Naive thymus-derived CD4-positive, alpha-beta T cell (primary cell): ENCODE measurements at places on chromosomes 5 and 9. TPM values are rescaled to one million over a fixed set of nuclear protein-coding genes. Genes with fewer than 3 reads are reported as not detected.
A peak's percentile ranks its signal among the peaks of the same experiment; 100 is the strongest.

TTF1 gene
- total RNA-seq: 24.3 and 26.0 TPM in 2 replicates

ITK gene
- 278 TPM for total RNA-seq

ADGRD2 gene
- total RNA-seq: not detected

AK3 gene
- total RNA-seq: 18.9 TPM

- no peak for DNase-seq
- H3K4me1 ChIP-seq: no peaks in the 10 kb centered on the region
- H3K27me3 ChIP-seq: no peaks in the 10 kb centered on the region
These were observed 16.1 kb upstream of the FKTN start for GRCh38 chr9:105541838-105542237.

- H3K27ac ChIP-seq: no peak overlapping the region
- DNase-seq: no peak
- H3K36me3 ChIP-seq: no peaks in the 10 kb centered on the region
These were observed 183.4 kb downstream of the DMRT2 start for GRCh38 chr9:1233568-1233967.

GRCh38 chr9:3828495-3828894 lies 302.7 kb upstream of the RFX3 start:
- no peaks in the 10 kb centered on the region for H3K36me3 ChIP-seq
- no peak overlapping the region for H3K4me3 ChIP-seq
- no peak for DNase-seq

DNA sequence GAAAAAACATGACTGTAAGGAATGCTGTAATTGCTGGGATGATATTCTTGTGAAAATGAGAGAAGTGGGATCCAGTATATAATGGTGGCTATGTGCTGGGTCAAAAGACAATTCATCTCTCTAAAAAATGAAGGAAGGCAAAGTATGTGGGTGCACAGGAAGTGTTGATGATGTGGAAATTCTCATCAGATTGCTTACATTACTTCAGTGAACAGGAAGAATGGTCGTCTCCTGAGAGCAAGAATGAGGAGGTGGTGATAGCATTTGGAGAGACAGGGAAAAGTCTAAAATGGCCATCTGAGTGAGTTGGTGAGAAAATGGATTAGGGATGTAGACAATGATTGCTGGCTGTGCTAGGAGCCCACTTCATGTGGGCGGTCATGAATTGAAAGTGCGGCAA lies 253.5 kb upstream of the NREP start:
- H3K27ac ChIP-seq: no peak overlapping the region
- no peaks in the 10 kb centered on the region for H3K27me3 ChIP-seq
- no peaks in the 10 kb centered on the region for H3K36me3 ChIP-seq
- H3K4me3 ChIP-seq: no peak overlapping the region
- DNase-seq: no peak

- DNase-seq: no peak
- no peak overlapping the region for H3K27ac ChIP-seq
- H3K36me3 ChIP-seq: no peaks in the 10 kb centered on the region
These were observed 210.2 kb upstream of the GAS1 start for GRCh38 chr9:87157366-87158031.

GRCh38 chr5:179253730-179254129 lies 91.5 kb downstream of the ADAMTS2 start:
- H3K27me3 ChIP-seq: no peaks in the 10 kb centered on the region
- no peak overlapping the region for H3K27ac ChIP-seq
- H3K4me3 ChIP-seq: no peak overlapping the region
- no peaks in the 10 kb centered on the region for H3K36me3 ChIP-seq
- H3K4me1 ChIP-seq: no peaks in the 10 kb centered on the region

DNA sequence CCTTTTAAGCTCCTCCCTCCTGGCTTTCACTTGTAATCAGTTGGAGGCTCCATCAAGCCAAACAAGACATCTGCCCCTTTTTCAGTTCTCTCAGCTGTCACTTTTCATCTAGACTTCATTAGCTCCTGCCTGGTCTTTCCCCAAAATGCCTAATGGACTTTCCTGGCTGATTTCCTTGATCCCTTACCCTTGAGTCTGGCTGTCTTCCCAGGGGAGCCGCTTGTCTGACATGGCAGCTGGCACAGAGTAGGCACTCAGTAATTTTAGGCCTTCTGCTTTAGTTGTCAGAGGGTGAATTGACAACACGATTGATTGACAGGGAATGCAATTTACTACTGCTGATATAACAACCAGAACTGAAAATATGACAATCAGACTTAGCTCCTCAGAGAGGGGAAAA lies 2.1 kb downstream of the C9orf153 start:
- no peaks in the 10 kb centered on the region for H3K27me3 ChIP-seq
- no peak overlapping the region for H3K4me3 ChIP-seq
- DNase-seq: no peak
- H3K4me1 ChIP-seq: no peaks in the 10 kb centered on the region
- no peak overlapping the region for H3K27ac ChIP-seq

DNA sequence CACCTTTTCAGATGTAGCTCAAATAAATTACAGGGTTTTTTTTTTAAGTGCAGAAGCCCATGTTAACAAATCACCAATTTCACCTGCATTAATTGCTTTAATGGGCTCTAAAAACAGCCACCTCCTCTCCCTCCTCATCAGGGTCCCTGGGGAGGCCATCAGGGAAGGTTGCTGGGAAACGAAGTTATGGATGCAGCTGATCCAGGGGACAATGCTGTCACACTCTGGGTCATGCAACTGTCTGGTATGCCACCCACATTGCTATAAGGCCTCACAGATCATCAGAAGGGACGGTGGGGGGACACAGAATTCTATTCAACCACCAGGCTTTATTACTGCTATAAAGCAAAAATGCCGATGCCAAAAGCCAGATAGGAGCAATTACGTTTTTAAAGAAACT lies 9.3 kb downstream of the WHRN start:
- no peaks in the 10 kb centered on the region for H3K27me3 ChIP-seq
- H3K4me3 ChIP-seq: no peak overlapping the region
- no peak for DNase-seq
- H3K4me1 ChIP-seq: peaks cover 11% of the 10 kb centered on the region
- no peaks in the 10 kb centered on the region for H3K36me3 ChIP-seq

GRCh38 chr5:138212828-138213160 lies 329 bp downstream of the CDC23 start:
- no peak for DNase-seq
- H3K27ac ChIP-seq: peak overlapping the region; percentile 91
- peaks cover 8% of the 10 kb centered on the region for H3K4me1 ChIP-seq
- H3K27me3 ChIP-seq: no peaks in the 10 kb centered on the region

DNA sequence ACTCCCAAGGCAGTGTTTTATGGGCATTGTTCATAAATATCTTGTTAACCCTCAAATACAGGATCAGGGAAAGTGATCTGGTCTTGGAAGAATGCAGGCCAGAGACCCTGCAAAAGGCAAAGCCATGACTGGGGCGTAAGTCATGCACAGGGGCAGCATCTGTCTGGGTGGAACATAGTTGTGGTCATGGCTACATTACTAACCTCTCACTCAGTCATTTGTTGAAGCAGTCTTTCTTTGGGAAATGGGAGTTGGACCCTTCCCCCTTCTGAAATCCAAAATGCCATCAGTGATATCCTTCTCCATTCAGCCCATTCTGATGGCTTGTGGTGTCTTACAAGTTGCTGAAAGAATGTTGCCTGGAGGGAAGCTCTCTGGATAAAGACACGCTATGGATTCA lies 68.1 kb downstream of the GDNF start:
- H3K36me3 ChIP-seq: no peaks in the 10 kb centered on the region
- H3K4me1 ChIP-seq: no peaks in the 10 kb centered on the region
- no peak for DNase-seq
- no peak overlapping the region for H3K4me3 ChIP-seq
- no peak overlapping the region for H3K27ac ChIP-seq

DNA sequence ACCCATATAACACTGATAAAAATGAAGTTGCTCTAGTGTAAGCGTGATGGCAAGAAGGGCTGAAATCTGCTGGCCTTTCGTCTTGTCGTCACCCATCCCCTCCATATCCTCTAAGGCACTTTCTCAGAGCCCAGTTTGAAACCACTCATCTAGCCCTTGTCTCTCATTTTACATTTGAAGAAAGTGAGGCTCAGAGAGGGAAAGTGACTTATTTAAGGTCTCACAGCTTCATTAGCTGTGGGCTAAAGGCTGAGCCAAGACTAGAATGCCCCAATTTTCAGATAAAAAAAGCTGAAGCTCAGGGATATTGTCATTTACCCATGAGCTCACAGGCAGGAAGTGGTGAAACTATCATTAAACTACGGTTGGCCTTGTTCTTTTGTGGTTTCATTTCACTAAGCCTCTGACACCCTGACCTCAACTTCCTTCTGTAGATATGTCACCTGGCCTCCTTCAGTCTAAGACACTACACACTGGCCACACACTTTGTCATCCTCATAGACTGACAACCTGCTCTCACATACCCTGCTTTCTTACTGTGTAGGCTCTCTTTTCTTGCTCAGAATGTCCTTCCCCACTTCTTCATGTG lies 176.7 kb upstream of the DMAC1 start:
- H3K27ac ChIP-seq: peak overlapping the region; percentile 14
- H3K36me3 ChIP-seq: no peaks in the 10 kb centered on the region
- no peak overlapping the region for H3K4me3 ChIP-seq
- H3K4me1 ChIP-seq: peaks cover 60% of the 10 kb centered on the region
- peak; percentile 84 for DNase-seq
- H3K27me3 ChIP-seq: no peaks in the 10 kb centered on the region

- DNase-seq: no peak
- no peaks in the 10 kb centered on the region for H3K27me3 ChIP-seq
- no peak overlapping the region for H3K4me3 ChIP-seq
- no peaks in the 10 kb centered on the region for H3K36me3 ChIP-seq
- no peaks in the 10 kb centered on the region for H3K4me1 ChIP-seq
These were observed 94.9 kb upstream of the COL5A1 start for GRCh38 chr9:134546746-134547145.

- no peaks in the 10 kb centered on the region for H3K4me1 ChIP-seq
- no peaks in the 10 kb centered on the region for H3K27me3 ChIP-seq
- H3K27ac ChIP-seq: no peak overlapping the region
- DNase-seq: no peak
- peaks cover 67% of the 10 kb centered on the region for H3K36me3 ChIP-seq
These were observed 26.9 kb upstream of the LNPEP start for GRCh38 chr5:96909003-96909402.

DNA sequence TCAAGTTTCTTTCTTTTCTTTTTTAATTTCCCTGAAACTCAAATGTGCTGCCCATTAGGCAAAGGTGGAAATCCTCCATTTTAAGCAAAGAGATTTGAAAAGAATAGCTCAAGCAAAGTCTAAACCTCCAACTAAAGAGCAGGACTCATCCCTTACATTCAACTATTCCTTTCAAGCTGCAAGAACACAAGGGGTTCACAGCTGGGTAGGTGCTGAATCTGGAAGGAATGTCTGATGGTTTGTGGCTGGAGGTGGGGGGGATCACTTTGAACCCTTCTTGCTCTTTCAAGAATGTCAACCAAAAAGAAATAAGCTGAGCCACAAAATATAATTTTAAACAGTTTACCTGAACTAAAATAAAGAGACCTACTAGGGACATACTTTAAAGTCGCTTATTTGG lies 375.7 kb upstream of the CDH10 start:
- H3K27me3 ChIP-seq: no peaks in the 10 kb centered on the region
- no peak overlapping the region for H3K27ac ChIP-seq
- DNase-seq: no peak

DNA sequence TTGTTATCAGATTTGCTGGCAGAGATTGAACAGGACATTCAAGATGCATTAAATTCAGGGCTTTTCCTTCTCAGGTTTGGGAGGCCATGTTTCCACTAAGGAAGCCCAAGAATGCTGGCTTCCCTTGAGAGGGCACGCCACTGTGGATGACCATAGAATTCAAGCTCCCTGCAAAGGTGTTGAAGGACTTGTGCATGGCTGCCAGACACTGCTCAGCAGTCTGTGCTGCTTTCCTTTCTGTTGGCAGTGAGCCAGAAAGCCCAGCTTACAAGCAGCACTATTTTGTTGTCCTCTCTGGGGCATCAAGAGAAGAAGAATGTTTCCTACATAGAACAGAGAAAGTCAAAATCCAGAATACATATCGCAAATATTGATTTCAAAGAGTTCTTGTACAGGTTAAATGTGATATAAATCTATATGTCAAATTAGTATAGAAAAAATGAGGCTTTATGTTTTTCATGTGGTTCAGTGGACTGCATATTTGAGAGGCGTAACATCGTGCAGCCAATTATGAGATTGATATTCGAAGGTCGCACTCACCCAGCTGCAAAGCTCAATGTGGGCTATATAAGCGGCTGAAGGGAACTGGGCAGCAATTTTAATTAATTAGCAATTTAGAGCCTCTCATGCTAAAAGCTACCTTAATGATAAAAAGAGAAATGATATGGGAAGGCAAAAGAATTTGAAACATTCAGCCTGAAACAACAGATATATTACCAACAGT lies 103.1 kb upstream of the ISL1 start:
- no peaks in the 10 kb centered on the region for H3K27me3 ChIP-seq
- no peaks in the 10 kb centered on the region for H3K36me3 ChIP-seq
- no peak overlapping the region for H3K4me3 ChIP-seq

DNA sequence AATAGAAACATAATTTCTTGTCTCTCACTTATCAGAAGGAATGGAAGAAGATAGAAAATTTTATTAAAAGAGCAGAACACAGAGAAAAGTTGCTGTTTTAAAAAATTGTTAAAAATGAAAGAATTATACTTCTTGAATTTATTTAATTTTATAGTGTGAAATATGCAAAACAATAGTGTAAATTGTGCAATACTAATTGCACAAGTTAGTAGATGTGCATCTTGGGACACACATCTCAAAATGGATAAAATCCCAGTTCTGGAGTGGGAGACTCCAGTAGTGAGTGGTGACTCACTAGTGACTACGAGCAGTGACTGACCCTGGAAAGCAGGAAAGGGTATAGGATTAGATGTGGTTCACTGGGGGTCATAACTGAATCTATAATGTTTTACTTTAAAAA lies 223.2 kb downstream of the MSX2 start:
- no peak for DNase-seq
- no peaks in the 10 kb centered on the region for H3K4me1 ChIP-seq
- H3K27me3 ChIP-seq: no peaks in the 10 kb centered on the region
- no peak overlapping the region for H3K4me3 ChIP-seq
- H3K36me3 ChIP-seq: no peaks in the 10 kb centered on the region
- no peak overlapping the region for H3K27ac ChIP-seq

DNA sequence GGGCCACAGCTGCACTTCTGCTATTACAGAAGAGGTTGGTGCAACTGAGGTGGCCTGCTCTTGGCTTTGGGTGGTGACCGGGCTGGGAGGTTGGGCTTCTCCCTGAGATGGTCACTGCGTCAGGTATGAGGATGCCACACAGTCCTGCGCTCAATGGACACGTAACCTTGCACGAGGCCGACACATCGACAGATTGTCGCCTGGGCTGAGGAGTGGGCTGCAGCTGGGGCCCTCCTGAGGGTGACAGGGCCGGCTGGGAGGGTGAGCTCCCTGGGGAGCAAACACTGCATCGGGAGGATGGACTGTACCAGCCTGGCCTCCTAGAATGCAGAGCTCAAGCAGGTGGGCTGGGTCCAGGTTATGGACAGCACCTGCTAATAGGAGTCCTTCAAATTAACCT lies 261.1 kb upstream of the ADAMTS16 start:
- DNase-seq: no peak
- H3K4me3 ChIP-seq: no peak overlapping the region
- no peaks in the 10 kb centered on the region for H3K4me1 ChIP-seq
- H3K27ac ChIP-seq: no peak overlapping the region
- H3K36me3 ChIP-seq: no peaks in the 10 kb centered on the region

GRCh38 chr5:2298781-2299180 lies 416.1 kb upstream of the IRX4 start:
- no peaks in the 10 kb centered on the region for H3K4me1 ChIP-seq
- H3K27ac ChIP-seq: no peak overlapping the region
- H3K27me3 ChIP-seq: no peaks in the 10 kb centered on the region
- no peak overlapping the region for H3K4me3 ChIP-seq
- DNase-seq: no peak

GRCh38 chr9:37412431-37413151 lies 9.9 kb upstream of the GRHPR start:
- H3K27ac ChIP-seq: no peak overlapping the region
- H3K4me1 ChIP-seq: no peaks in the 10 kb centered on the region
- no peaks in the 10 kb centered on the region for H3K27me3 ChIP-seq
- DNase-seq: no peak
